Naive thymus-derived CD8-positive, alpha-beta T cell (primary cell): ENCODE measurements at places on chromosomes 4 and X.

DNA sequence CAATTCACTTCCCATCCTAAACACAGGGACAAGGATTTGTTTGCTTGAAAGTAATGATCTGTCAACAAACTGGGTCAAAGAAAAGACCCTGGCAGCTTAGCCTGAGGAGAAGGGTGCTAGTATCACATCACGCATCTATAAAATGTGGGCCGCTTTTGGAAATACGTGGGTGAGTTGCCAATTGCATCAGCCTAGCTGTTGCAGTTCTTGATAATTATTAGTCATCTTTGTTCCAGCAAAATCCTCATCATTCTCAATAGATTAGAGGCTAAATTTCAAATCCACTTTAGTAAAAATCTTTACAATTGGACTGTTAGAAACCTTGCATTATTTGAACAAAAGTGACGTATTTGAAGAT is 33.6 kb upstream of the TAPT1 start:
- no peak for DNase-seq

- DNase-seq: no peak
These were observed 222 bp downstream of the SMAD1 start for GRCh38 chr4:145481942-145482208.

DNA sequence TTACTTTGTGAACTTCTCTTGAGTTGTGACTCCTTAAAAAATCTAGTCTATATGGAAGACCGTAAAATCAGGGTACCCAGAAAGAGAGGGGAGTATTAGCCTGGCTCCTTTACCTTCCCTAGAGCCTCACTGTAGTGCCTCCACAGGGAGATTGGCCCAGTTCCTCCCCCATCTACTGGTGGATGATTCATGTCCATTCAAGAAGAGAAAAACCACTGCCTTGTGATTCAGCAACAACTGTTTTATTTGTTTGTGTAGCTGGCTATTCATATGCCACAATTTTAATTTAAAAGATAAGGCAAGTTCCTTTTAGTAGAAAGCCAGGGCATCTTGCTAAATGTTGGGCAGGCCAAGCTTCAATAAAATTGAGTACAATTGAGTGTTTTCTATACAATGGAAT is 221.8 kb upstream of the KCNIP4 start:
- no peak for DNase-seq

DNA sequence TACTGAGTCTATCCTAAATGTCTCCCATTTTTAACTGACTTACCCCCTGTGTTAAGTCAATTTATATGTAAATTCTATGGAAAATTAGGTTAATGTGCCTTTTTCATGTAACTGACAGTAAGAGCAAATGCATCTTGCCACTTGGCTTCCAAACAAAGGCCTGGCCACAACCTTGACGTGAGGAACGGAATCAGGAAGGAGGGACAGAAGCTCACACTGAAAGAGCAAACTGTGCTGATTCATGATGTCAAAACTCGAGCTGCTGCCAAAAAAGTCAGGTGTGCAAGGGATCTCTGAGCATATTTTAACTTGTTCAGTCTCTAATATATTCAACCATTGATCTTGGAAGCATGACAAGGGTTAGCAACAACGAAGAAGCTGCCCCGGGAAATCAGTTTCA is 35.8 kb downstream of the GPM6A start:
- DNase-seq: no peak

DNA sequence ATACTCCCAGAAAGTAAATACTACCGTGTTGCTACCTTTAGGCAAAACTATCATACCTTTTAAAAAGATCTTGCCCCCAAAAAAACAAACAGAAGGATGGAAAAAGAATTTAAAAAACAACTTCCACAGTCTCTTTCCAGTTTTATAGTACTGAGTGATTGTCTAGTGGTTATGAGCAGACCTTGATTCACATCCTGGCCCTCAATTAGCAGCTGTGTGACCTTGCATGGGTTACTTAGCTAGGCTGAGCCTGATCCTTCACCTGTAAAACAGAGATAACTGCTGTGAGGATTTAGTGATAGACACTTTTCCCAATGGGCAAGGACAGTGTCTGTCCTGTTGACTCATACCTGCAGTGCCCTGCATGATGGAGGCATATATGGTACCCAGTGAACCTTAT is 49.0 kb downstream of the SMAD1 start:
- DNase-seq: no peak

- no peak for DNase-seq
These were observed 776.0 kb downstream of the GLUD2 start for GRCh38 chrX:121823406-121823805.

GRCh38 chr4:7004331-7004730 is 38.8 kb upstream of the TADA2B start:
- no peak for DNase-seq

DNA sequence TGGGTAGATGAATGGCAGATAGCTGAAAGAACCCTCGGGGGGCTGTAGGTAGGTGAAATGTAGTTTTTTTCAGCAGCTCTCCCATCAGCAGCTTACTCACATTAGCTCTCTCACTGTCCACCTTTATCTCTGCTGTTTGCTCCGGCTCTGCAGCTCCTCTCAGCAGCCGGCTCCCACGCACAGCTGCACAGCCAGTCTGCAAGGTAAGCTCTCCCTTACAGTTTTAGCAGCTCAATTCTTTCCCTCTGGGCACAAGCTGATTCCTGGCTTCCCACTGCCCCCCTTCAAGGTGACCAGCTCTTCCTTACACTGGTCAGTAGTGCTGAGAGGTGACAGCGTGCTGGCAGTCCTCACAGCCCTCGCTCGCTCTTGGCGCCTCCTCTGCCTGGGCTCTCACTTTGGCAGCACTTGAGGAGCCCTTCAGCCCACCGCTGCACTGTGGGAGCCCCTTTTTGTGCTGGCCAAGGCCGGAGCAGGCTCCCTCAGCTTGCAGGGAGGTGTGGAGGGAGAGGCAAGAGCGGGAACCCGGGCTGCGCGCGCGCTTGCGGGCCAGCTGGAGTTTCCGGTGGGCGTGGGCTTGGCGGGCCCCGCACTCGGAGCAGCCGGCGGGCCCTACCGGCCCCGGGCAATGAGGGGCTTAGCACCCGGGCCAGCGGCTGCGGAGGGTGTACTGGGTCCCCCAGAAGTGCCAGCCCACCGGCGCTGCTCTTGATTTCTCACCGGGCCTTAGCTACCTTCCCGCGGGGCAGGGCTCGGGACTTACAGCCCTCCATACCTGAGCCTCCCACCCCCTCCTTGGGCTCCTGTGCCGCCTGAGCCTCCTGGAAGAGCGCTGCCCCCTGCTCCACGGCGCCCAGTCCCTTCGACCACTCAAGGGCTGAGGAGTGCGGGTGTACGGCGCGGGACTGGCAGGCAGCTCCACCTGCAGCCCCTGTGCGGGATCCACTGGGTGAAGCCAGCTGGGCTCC is 393.6 kb downstream of the CENPC start:
- DNase-seq: no peak

DNA sequence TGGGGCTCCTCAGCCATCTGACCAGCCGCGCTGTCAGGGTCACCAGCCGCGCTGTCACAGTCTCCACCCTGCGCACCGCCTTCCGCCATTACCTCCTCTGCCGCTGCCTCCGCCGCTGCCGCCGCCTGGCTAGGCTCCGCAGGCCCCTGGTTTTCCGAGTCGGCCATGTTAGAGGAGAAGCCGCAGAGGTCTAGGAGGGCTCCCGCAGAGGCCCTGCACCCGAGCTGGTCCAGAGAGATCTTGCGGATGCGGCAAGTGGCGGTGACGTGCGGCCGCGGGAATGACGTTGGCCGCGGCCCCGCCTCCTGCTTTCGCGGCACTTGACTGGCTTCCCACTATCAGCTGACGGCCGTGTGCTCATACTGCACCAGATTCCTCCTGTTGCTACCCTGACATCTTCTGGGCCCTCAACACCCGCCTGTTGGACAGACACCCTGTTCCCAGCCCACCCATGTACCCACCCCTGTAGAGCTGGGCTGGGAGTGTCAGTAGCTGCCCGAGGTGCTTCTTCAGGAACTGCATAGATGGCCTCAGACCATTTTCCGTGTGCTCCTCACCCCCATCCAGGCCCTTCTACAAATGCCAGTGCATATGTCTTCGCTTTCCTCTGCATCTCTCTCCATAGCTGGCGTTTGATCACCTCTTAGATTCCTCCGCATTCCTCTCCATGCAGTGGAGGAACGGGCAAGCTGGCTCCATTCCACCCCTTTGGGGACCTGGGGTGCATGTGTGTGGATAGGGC is at the start of gene NAP1L5:
TSS of gene NAP1L5 (minus strand) at position 242 of the 742 bp plus-strand sequence. CDS start at position 167, 75 bp downstream.
- peak; percentile 87 for DNase-seq

DNA sequence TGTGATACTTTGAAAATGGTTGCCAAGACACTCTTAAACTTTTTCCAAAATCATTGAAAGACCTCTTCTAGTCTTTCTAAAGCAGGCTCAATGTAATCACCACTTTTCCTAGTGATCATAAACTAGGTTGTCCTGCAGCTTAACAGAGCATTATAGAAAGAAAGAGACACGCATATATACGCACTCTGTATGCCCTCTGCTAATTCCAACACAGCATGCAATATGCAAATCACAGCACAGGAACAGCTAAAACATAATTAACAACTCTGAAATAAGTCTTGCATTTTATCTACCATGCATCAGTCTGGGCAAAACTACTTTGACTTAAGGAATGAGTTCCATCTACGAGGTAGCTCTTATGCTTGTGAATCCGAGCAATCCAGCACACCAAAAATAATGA is 94.6 kb downstream of the COL25A1 start:
- no peak for DNase-seq

GRCh38 chr4:173264684-173265185 is 69.4 kb downstream of the HMGB2 start:
- peak; percentile 42 for DNase-seq

DNA sequence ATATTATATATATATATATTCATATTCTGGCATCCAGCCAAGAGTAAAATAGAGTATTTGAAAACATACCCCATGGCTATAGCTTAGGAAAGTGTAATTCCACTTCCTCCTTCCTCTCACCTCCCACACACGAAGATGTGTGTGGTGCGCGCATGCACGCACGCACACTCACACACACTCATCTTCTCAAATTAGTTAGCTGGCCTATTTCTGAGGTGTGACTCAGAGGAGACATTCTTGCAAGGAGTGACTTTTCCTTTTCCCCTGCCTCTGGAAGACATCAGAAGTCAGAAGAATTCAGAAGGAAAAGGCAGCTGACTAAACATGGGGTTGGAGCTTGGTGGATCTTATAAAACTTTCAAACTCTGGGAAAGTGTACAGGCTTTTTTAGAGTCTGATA is 8.8 kb downstream of the ENPEP start:
- DNase-seq: no peak

DNA sequence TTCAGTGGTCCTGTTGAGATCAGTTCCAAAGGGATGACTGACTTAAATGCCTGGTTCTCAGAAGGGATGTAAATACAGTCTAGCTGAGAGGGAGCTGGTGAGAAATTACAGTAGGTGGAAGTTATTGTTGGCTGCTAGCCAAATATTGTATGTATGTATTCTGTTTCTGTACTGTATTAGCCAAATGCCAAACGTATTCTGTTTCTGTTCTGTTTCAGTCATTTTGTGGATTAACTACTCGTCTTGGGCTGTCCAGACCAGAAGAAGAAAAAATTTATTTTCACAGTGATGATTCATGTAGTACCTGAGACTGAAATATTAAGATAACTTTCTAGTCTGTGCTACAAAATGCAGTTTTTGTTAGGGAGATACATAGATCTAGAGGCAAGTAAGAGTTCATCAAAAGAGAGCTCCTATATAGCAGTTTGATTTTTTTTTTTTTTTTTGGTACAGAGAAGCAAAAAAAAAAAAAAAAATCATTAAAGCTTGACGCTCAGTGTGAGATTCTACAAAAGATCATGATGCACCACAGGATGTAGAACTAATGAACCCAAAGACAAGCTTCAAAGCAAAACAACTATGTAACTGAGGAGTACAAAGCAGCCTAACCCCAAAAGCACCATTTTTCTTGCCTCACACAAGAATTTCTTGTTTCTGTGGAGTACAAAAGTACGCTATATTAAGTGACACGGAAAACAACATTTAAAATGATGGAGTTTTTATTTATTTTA is 54.8 kb downstream of the CASP6 start:
- peak; percentile 20 for DNase-seq

GRCh38 chrX:74280759-74281158 is 23.2 kb upstream of the ZCCHC13 start:
- DNase-seq: no peak

GRCh38 chr4:132097041-132097440 is 1052.1 kb upstream of the PCDH10 start:
- no peak for DNase-seq

GRCh38 chr4:98493296-98493695 is 165.1 kb downstream of the TSPAN5 start:
- DNase-seq: no peak

GRCh38 chrX:121886557-121886956 is 839.1 kb downstream of the GLUD2 start:
- no peak for DNase-seq

DNA sequence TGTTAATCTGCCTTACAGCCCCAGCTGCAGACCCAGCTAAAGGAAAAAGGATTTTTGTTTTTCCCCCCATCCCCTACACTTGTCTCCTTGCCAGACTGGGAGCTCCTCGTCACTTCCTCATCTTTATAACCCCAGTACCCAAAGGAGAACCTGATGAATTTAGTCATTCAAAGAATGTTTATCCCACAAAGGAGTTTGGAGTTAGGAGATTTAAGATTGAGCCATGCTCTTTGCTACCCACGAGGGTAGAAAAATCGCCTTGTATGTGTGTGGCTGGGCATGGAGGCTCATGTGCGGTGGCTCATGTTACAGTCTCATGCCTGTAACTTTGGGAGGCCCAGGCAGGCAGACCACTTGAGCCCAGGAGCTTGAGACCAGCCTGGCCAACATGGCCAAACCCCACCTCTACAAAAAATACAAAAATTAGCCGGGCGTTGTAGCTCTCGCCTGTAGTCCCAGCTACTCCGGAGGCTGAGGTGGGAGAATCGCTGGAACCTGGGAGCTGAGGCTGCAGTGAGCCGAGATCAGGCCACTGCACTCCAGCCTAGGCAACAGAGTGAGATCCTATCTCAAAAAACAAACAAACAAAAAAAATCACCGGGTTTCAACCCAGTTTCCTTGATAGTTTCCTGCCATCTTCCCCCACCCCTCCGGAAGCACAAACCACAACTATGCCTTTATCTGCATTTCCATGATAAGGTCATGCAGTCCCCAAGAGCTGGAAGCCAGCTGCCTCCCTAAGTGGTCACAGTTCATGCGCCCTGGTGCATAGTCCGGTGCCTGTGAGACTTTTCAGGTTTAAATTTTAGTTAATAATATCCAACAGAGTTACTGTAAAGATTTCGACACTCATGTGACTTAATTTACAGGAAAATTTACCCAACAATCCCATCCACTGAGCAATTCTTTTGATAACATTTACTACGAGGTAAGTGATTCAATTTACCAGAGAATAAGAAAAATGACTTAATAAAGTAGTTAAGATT is 1.5 kb downstream of the CFAP97 start:
- DNase-seq: no peak
